IPS DF 6.9 (cell line): ENCODE measurements at places on chromosomes 2 and 18.

DNA sequence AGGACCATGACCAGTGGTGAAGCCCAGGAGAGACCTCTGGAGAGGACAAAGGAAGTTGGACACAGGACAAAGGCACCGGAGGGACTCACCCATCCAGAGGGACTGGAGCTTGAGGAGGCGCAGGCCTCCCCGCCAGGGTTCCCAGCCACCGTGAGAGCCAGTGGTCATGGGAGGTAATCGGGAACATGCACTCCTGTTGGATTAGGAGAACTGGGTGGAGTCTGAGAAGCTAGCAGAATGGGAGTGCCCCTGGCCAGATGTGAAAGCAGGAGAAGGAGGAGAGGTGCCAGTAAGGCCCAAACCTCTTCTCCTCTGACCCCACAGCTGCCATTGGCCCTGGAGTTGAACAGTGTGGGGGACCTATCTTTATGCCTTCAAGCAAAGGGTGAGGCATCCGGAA is 20.3 kb downstream of the POU3F3 start:
- no peak for DNase-seq

GRCh38 chr2:190547886-190548285 is 13.4 kb upstream of the NEMP2 start:
- no peak for DNase-seq

DNA sequence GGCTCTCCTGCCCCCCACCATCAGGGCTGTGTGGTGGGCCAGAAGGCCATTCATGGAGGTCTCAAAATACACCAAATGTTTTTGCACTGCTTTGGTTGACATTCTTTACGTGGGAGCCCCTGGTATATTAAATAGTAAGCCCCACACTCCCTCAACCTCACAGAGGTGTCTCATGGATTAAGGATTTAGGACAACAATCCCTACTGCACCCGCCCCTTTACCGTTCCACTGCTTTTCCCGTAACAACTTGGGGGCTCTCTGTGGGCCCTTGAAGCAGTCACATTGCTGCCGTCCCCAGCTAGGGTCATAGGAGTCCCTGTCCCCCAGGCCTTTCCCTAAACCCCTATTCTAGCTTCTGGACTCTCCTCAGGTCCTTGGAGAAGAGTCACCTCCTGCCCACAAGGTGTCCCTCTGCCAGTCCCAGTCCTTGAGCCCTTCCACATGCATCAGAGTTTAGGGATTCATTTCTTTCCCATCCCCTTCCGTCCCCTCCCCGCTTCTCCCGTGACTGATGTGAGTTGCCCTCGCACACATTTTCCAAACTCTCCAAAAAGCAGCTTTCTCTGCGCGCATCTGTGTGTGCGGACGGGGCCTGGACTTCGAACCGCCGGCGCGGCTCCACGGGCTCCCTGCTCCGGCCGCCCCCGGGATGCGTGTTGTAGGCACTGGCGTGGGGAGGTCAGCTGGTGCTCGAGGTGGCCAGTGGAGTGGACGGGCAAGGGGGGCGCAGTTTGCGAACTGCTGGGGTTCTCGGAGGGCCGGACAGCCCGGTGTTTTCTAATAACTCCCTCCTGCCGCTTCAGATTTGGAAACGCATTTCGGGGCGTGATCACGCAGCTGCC is 84.8 kb downstream of the LYPD1 start:
- DNase-seq = no peak

- no peak for DNase-seq
Measured at GRCh38 chr2:126857502-126857901, 41.2 kb upstream of the TEX51 start.

DNA sequence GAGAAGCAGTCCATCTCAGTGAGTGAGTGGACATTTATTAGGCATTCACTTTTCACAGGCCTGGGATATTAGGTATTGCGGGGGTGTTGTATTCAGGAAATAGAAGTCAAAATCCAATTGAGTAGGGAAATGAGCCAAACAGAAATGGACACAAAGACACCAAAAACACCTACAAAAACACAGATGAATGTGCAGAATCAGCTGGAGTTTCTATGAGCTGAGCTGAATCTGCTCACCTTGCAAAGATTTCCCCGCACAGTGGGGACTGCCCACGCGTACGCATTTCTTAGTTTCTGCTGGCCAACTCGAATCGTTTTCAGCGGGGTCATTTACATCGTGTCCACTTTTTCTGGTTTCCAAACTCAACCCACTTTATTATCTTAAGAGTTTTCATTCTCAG is 160.0 kb downstream of the BCL2 start:
- no peak for DNase-seq

DNA sequence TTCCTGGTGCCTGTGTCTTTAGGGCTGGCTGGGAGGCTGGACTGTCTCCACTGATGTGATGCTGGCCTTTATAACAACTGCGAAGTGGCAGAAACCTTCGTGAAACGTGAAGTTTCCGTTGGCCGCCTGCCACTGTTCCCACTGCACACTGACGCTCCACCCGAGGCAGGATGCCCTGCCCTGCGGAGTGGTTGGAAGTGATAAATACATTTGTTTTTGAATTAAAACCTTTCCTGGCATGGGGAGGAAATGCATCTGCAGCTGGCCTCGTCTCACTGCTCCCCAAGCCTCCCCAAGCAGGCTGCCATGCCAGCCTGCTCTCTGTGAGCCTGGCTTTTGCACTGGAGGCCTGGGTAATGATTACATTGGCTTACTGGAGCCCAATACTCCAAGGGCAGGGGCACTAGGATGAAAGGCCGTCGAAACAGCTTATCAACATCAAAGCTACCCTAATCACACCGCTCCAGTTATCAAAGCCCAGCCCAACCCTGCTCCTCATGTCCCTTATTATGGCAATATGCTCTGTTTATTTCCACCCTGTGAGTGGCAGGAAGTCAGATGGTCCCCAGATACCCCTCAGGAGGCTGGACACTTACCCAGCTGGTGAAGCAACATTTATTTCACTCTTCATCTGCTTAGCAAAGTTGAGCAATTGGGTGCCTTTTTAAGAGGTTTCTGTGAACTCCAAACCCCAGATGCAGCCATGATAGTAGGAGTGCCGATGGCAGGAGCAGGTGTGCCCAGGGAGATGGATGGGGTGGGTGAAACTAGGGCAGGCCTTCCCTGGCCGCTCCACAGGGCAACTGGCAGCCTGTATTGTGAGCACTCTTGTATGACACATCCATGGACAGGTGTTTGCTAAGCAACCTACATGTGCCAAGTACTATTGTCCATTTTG is 97.4 kb upstream of the ITGA6 start:
- no peak for DNase-seq

GRCh38 chr2:107168141-107168540 is 282.2 kb upstream of the ST6GAL2 start:
- DNase-seq = no peak

GRCh38 chr2:182267971-182268370 is 158.9 kb downstream of the PDE1A start:
- no peak for DNase-seq

GRCh38 chr18:4599312-4599711 is 144.2 kb upstream of the DLGAP1 start:
- no peak for DNase-seq

- no peak for DNase-seq
Measured at GRCh38 chr18:37298816-37299215, 266.8 kb downstream of the CELF4 start.

DNA sequence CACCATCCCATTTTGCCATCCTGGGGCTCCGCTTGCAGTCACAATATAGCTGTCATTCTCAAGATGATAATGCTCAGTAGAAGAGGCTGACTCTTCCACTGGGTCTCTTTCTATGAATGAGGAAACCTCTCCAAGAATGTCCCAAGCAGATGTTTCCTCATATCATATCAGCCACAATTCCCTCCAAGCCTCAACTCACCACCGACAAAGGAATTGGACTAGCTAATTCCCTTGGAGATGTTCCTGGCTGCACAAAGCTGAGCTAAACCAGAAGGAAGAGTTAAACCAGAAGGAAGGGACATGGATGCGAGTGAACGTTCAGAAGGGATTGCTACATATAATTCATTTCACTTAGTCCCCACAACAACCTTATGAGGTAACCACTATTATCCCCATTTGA is 65.0 kb upstream of the NPAS2 start:
- DNase-seq = no peak

GRCh38 chr18:25189391-25190185 is 162.4 kb downstream of the ZNF521 start:
- no peak for DNase-seq

DNA sequence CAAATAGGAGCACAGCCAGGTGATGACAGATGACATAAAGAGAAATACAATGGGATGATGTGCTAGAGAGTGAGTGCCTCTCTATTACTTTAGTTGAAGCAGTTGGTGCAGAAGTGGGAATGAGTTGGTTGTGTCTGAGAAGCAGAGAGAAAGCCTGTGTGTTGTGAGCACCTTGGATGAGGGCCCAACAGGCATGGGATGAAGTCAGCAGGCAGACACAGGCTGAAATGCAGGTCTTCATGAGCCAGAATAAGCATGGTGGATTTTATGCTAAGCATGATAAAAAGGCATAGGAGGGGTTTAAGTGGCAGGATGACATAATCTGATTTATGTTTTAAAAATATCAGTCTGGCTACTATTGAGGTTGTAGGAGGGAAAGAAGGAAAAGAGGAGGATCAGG is 71.5 kb downstream of the KLHL14 start:
- DNase-seq = no peak

GRCh38 chr2:85953476-85953875 is 64.7 kb upstream of the ST3GAL5 start:
- no peak for DNase-seq

DNA sequence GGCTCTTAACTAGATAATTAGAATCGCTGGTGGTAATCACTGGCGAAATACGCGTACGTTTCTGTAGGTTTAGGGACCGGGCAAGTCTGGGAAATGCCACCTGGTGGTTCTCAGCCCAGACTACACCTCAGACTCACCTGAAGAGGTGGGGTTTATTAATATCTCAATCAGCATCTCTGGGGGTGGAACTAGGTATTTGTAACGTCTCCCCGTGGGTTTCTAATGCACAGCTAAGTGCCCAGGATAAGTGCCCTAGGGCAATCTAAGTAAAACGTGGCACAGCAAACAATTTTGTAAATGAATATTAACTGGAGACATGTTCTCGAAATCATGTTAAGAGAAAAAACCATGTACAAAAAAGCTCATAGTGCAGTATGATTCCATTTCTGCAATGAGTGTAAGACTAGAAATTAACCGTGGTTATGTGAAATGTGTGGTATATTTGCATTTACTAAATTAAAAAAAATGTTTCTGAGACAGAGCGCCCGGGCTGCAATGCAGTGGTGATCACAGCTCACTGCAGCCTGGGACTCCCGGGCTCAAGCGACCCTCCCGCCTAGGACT is 760 bp upstream of the CNOT11 start:
- DNase-seq = no peak

- DNase-seq = no peak
Measured at GRCh38 chr2:56390644-56391043, 206.9 kb downstream of the CCDC85A start.

GRCh38 chr2:234333168-234334130 is 163.4 kb downstream of the ARL4C start:
- DNase-seq = no peak

- DNase-seq = no peak
Measured at GRCh38 chr2:198316852-198317396, 512.5 kb downstream of the PLCL1 start.

GRCh38 chr2:42067521-42067920 is 19.7 kb downstream of the PKDCC start:
- DNase-seq = no peak

- DNase-seq = no peak
Measured at GRCh38 chr18:24027156-24027827, 12.7 kb downstream of the TTC39C start.

GRCh38 chr2:173184031-173185004 is 108.7 kb downstream of the MAP3K20 start:
- no peak for DNase-seq

DNA sequence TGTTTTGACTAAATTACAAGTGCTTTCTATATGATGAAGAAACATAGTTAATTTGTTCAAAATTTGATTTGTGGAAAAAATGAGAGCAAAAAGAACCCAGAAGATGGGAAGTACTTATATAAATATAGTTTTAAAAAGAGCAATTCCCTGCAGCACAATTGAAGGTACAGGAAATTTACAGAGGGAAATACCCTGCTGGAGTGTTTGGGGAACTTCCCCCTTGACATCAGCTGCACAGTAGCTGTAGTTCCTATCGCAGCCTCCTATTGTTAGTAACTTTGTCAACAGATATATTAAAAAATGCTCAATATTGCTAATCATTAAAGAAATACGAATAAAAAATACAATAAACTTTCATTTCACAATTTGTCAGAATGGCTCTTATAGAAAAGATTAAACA is 1118.8 kb upstream of the ZEB2 start:
- no peak for DNase-seq

DNA sequence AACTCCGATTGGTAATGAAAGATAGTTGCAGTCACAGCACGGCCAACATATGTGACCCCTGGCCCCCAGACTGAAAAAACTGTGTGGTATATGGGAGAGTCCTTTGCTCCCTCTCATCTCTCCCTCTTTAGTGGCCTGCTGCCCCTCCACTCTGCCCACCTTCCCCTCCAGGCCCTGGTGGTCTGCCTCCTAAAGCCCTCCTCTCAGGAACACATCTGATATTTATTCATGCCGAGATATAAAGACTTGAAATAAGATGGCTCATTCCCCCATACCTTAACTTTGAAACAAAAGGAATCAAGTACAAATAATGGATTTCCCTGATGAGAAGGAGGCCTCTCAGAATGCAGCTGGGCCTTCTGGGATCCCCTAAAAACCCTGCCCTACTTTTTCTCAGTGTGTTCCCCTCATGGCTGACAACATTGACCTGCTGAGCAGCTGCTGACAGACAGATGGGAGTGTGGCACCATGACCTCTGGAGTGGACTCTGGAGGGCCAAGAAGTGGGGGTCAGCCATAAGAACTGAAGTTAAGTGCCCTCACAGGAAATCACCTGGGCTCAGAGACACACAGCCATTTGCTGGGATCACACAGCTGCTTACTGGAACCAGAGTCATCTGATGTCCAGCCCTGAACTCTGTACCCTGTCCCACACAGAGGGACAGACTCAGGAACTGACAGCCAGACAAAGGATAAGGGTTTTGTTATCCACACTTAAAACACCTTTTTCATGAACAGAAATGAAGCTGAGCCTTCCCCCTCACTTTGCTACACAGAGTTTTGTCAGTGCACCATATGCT is 39.8 kb upstream of the ST8SIA3 start:
- no peak for DNase-seq

DNA sequence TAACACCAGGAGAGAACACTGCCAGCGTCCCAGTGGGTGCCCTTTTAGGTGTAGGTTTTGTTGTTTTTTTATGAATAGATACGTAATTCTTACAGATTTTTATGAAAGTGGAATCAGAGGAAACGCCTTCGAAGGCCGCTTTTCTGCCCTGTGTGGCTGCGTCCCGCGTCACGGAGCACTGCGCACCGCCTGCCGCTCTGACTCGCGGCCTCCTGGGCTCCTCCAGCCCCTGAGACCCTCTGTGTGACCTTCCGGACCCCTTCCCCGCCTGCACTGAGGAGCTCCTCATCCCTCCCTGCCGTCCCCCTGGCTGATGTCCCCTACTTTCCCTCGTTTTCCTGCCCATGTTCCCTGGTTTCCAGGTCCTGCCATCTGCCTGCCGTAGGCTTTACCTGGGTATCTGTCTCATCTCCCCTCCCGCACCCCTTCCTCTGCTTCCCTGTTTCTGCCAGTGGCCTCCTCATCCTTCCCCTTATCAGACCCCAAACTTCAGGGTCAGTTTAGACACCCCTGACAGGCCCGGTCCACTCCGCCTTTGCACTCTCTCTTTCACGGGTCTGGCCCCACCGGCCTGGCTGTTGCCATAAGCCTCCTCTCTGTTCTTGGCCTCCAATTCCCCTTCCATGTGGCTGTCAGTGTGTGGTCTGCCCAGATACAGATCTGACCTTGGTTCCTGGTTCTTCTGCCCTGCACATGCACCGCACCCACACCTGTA is 32.7 kb downstream of the PDIA6 start:
- DNase-seq = no peak
